ENCODE measurements at places on chromosomes 12 and 14. TPM values are rescaled to one million over a fixed set of nuclear protein-coding genes. Genes with fewer than 3 reads are reported as not detected.

DNA sequence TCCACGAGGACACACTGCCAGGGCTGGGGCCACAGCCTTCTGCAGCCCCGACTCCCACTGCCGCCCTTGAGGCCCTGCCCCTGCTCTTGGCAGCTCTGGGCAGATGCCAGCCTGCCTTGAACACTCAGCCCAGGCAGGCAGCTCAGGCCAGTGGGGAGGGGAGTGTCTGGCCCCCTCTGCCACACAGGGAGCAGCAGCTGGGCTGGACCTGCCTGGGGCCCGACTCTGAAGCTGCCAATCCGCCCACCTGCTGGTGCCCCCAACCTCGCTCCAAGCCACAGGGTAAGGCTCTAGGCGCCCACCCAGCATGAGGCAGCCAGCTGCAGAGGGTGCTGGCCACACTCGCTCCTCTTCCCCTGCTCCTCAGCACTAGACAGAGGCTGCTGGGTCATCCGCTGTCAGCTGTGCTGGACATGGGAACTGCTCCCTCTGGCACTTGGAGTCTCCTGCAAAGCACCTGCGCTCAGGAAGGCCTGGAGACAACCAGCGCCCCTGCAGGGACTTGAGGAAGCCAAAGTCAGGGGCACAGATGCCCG is 24.6 kb upstream of the NUDT14 start:
- ATAC-seq = peak; percentile 3

DNA sequence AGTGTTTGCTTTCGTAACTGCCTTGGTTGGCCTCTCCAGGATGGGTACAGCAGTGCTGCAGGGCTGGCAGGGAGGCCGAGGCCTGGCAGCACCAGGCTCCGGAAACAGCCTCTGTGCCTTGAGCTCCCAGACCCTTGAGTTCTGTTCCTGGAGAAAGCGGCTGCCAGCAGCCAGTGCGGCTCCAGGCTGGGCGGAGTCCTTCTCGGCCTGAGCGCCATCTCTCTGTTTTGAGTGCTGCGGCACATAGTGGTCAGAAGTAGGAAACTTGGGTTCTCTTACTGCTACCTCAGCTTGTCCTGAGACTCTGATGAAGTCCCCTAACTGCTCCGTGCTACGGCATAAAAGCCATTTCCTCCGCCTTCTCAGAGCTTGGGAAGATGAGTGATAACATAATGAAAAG is 65.9 kb downstream of the KCNA1 start:
- no peak for ATAC-seq

GRCh38 chr12:111355201-111355925 is 13.5 kb downstream of the PHETA1 start:
- ATAC-seq = no peak

GRCh38 chr14:57171363-57171762 is 97.3 kb downstream of the EXOC5 start:
- ATAC-seq = no peak

DNA sequence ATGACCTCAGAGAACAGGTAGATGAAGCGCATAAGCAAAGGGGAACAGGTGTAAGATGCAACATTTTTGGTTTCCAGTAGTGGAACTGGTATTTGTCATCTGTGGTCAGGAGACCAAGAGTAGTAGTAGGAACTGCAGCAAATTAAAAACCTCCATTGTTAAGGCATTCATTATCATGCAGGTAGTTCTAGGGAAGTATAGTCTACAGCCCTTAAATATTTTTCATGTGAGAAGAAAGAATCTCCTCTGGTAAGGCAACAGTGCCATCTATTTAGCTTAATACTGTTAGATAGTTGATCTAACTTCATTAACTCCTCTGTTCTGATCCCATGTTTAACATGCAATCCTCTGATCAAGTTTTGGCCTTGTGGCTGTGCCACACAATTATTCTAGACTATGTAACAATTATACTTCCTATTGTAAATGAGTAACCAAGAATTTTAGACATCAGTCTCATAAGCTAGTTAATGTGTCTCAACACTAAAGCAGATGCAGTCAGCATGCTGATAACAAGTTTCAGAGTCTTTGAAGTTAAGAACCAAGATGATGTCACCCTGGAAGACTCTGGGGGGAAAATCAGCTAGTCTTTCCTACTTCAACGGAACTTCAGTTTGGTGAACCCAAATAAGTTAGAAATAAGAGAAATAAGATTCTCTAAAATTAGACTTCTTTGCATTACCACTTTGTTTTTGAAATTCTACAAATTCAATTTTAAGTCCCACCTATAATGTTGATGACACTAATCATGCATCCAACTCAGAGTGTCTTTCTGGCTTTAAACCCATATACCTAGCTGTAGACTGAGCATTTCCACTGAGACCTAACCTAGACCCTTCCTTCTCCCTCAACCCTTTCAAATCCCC is 70.9 kb downstream of the STXBP6 start:
- ATAC-seq = no peak

GRCh38 chr14:62002642-62003041 is 240.4 kb downstream of the SNAPC1 start:
- ATAC-seq = no peak

GRCh38 chr12:1566449-1567135 is 27.8 kb downstream of the FBXL14 start:
- ATAC-seq = no peak

- ATAC-seq = peak; percentile 29
These were observed 479 bp downstream of the KDM5A start for GRCh38 chr12:388541-389141.

DNA sequence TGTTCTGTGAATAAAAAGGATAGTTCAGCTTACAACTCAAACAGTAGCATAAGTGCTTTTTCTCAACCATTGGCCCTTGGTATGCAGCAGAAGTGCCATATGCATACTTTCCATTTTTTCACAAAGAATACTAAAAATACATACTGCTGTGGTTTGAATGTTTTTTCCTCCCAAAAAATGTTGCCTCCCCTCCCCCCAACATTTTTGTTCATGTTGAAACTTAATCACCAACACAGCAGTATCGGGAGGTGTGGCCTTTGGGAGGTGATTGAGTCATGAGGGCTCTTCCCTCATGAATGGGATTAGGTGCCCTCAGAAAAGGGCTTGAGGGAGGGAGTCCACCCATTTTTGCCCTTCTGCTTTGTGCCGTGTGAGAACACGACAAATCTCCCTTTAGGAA is 198.6 kb downstream of the ESR2 start:
- no peak for ATAC-seq

DNA sequence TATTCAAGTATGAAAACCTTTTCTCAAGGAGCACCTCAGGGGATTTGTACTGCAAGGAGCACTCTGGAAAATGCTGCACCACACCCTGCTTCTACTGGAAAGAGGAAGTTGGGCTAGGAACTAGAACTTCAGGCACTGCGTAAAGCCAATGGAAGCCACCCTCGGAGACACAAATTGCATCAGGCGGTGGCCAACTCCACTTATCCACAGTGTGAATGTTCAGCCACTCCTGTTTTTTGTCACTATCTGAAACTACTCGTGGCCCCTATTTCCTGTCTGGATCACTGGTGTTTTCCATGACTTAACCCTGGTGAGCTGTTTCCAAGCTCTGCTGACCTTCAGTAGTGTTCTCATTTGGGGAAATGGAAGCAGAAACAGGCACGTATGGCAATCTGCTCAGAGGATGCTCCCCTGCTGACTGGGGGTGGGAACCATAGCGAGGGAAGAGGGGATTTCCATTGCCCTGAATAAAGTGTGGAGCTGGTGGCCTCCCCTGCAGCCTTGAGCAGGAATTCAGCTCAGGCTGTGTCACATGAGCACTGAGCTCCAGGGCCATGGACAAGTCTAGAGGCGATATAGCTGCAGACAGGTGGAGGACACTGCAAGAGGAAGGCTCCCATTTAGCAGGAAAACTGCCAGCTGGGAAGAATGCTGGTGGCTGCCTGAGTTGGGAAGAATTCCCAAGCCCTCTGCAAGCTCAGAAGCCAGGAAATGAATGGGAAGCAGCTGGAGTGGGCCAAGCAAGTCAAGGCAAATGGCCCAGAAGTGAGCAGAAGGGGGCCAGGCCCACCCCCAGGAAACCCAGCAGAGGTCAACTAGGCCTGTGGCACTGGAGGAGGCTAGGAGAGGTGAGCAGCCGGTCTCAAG is 50.5 kb upstream of the RAP1B start:
- ATAC-seq = no peak

- ATAC-seq = peak; percentile 13
These were observed at the start of gene PMEL for GRCh38 chr12:55965941-55966407. Gene PMEL (minus strand): TSS chr12:55966042. CDS start chr12:55966011, 31 bp downstream.

Gene BCL2L14
- 1.7 TPM for total RNA-seq

Gene TAS2R43
- total RNA-seq = 0.92 TPM

Gene PLEKHG7
- total RNA-seq = 0.19 TPM
